ENCODE measurements at places on chromosomes 4 and X. TPM values are rescaled to one million over a fixed set of nuclear protein-coding genes. Genes with fewer than 3 reads are reported as not detected.

DNA sequence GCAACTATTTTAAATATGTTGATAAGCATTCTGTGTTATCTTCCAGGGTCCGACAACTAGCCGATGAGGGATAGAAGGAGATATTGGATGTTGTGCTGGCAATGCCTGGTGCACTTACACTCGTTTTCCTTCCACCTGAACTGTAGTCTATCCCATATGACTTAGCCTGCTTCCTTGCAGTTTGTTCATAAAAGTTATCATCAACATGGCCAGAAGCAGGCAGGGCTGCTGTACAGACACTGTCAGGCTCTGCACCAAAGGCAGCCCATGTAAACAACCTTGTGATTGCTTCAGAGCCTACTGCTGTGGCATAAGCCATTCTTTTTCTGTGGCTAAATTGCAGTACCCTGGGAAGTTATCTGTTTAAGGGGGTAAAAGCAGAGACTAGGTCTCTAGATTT, 1.6 kb downstream of the MAPK10 start:
- no peak overlapping the region for H3K27ac ChIP-seq
- H3K27me3 ChIP-seq, result no peaks in the 10 kb centered on the region
- no peaks in the 10 kb centered on the region for H3K36me3 ChIP-seq
- peaks cover 25% of the 10 kb centered on the region for H3K4me1 ChIP-seq
- DNase-seq, result no peak
- H3K4me3 ChIP-seq, result no peak overlapping the region

Gene PPEF2
- not detected for total RNA-seq

DNA sequence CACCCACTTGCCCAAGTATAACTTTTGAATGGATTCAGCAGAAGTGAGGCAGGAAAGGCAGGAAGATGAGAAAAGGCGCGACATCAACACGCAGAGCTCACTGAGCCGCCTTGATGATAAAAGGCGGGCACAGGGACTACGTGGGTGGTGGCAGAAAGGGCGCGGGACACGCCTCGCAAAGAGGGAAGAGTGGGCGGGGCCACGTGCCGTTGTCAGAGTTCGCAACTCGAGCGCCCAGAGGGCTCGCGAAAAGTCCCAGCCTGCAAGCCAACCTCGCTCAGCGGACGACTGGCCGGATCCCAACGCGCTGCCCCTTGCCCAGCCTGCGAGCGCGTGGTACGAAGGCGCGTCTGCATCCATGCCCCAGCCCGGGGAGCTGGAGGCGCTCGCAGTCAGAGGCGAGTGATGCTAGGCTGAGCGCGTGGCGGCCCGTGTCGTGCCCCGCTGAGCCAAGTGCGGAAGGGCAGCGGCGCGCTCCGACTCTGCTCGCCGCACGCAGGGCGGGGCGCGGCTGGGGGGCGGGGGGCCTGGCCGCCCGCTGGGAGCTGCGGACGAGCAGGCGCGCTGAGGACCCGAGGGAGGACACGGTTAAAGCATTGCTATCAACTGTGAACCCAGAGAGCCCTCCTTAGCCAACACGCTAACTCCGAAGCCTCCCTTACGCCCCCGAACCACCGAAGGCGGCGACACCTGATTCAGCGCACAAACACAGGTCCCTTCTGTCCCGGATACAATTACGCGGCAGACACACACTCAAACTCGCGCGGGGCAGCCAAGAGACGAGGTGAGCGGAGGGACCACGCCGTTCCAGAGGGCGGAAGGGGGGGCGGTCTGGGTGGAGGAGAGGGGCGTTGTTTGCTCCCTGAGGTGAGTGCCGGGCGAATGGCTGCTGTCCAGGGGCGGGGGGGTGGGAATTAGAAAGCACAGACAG, at the start of gene UGT8:
TSS of gene UGT8 (plus strand) at position 617 of the 931 bp plus-strand sequence. CDS start 24,074 bp downstream, outside the sequence.
- no peak within 1 kb of the TSS for H3K27ac ChIP-seq
- peaks cover 53% of the 10 kb centered on the region for H3K27me3 ChIP-seq
- peak within 1 kb of the TSS; percentile 73 for H3K4me3 ChIP-seq
- H3K4me1 ChIP-seq, result peaks cover 16% of the 10 kb centered on the region
- DNase-seq, result peak; percentile 90
- no peaks in the 10 kb centered on the region for H3K36me3 ChIP-seq

DNA sequence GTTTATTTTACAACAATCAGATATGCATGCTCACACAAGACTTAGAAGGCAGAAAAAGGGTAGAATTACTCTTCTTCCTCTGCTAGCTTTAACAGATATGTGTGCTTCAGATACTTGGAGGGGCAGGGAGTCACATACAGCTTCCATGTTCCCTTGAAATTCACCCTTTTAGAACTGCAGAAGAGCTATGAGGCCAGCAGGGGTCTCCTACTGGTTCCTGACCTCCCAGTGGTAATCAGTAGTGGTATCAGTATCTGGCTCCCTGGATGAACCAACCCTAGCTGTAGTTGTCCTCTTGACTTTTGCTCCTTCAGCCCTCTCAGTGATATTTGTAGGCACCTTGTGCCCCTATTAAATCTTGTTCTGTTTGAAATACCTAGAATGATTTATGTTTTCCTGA, 81.5 kb downstream of the RCHY1 start:
- no peak overlapping the region for H3K27ac ChIP-seq
- no peak for DNase-seq
- H3K4me1 ChIP-seq, result no peaks in the 10 kb centered on the region
- no peaks in the 10 kb centered on the region for H3K36me3 ChIP-seq
- H3K4me3 ChIP-seq, result no peak overlapping the region
- H3K27me3 ChIP-seq, result peaks cover 13% of the 10 kb centered on the region

Gene SMIM10L2A
- total RNA-seq, result 0.40 TPM

- no peak for DNase-seq
- no peaks in the 10 kb centered on the region for H3K4me1 ChIP-seq
- no peaks in the 10 kb centered on the region for H3K36me3 ChIP-seq
- H3K27ac ChIP-seq, result no peak overlapping the region
- H3K4me3 ChIP-seq, result no peak overlapping the region
Observed at GRCh38 chrX:17836830-17837229, 24.3 kb downstream of the RAI2 start.

Gene DGAT2L6
- total RNA-seq, result not detected

DNA sequence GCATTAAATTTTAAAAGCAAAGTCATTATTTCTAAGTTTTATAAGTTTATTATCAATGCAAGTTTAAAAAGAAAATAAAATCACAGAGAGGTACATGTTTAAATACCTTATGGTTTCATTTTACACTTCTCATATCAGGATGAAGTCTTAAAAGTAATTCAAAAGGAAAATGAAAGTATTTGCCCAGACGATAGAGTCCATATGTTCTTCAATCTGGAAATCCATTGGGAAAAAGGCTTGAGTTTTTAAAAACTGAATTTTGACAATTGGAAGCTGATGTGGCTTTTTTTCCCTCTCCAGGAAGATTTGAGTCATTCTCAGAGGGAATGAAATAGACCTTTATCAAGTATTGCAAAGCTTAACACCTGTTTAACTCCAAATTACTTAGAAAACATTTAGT, 37.1 kb downstream of the MAB21L2 start:
- peaks cover 5% of the 10 kb centered on the region for H3K4me1 ChIP-seq
- no peak overlapping the region for H3K4me3 ChIP-seq
- no peak overlapping the region for H3K27ac ChIP-seq
- no peak for DNase-seq
- no peaks in the 10 kb centered on the region for H3K36me3 ChIP-seq
- no peaks in the 10 kb centered on the region for H3K27me3 ChIP-seq

DNA sequence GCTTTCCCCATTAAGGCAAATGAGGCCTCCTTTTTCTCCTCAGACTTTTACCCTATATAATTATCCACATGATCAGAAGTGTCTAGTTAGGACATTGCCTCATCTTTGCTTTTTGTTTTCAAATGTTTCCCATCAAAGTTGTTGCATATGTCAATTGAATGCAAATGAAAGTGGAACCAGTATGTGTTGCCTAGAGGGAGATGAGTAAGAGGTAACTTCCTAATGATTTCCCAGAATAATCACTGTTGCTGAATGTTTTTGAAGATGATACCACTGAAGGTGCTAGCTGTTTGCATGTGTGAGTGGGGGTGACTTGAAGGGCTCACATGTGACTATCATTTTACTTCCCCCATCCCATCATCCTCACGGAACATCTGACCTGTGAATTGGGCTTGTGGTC, 33.9 kb downstream of the PAK3 start:
- H3K4me1 ChIP-seq, result no peaks in the 10 kb centered on the region
- no peak for DNase-seq
- H3K27ac ChIP-seq, result no peak overlapping the region
- H3K27me3 ChIP-seq, result no peaks in the 10 kb centered on the region

DNA sequence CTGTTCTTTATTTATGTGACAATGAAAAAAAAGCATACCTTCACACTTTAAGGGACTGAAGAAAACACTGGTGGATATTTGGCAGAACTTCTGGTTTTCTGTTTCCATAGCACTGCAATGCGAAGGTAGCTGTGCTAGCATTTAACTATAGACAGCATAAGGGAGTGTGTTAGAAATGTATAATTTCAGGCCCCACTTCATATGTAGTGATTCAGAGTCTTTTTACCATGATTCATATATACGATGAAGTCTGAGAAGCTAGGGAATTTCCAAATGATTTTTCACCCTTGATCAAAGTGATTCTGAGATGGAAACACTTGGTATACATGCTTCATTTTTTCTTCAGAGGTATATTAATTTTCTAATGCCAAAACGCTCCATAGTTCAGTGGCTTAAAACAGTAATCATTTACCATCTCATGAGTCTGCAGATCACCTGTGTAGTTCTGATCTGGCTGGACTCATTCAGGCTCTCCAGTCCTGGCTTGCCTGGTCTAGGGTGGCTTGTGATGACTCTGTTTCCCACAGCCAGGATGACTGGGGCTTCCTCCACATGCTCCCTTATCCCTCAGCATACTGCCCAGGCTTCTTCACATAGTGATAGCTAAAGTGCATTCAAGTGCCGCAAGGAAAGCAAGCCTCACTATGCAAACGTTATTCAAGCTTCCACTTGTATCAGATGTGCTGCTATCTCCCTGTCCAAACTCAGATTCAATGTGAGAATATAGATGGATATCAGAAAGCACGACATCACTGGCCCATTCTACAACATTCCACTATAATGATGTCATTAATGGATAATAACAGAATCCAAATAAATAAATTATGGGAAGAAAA, 790.1 kb downstream of the TECRL start:
- H3K27ac ChIP-seq, result no peak overlapping the region
- H3K4me1 ChIP-seq, result no peaks in the 10 kb centered on the region
- no peak overlapping the region for H3K4me3 ChIP-seq
- DNase-seq, result no peak
- H3K27me3 ChIP-seq, result peaks cover 11% of the 10 kb centered on the region

DNA sequence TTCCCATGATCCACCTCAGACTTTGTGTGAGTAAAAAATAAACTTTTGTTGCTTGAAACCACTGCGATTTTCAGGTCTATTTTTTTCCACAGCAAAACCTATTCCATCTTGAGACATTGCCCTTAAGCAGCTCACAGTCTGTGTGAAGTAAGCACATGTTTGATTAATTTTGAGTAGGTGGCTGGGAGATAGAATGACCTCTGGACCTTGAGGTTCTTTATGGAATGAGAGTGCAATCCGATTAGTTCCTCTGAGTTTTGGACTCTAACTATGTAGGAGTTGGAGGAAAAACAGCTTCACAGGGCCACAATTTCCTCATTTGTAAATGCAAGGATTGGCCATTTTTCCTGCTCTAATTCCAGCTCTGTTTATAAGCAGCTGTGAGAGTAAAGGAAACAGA, 234.1 kb upstream of the IGFBP7 start:
- no peak for DNase-seq
- no peaks in the 10 kb centered on the region for H3K36me3 ChIP-seq
- H3K27ac ChIP-seq, result no peak overlapping the region
- H3K27me3 ChIP-seq, result peaks cover 3% of the 10 kb centered on the region

DNA sequence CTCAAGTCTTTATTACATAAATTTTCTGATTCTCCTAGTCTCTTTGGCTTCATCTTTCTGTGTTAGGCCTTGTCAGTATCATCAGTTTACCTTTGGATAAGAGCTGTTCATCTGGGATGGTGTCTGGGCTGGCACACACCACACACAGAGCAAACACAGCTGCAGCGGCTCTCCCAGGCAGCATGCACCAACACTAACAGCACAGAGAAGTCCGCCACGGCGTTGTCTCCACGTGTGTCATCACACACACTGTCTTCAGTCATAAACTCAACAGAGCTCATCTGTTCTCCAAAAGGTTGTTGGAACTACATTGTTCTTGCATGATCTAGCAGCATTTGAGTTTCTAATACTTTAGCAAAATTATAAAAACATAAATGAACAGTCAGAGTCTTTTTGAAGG, 851.9 kb upstream of the FRG1 start:
- H3K4me1 ChIP-seq, result peaks cover 13% of the 10 kb centered on the region
- H3K27ac ChIP-seq, result no peak overlapping the region
- DNase-seq, result no peak
- H3K4me3 ChIP-seq, result no peak overlapping the region
- H3K27me3 ChIP-seq, result no peaks in the 10 kb centered on the region

GRCh38 chrX:137052643-137053235, 18.9 kb upstream of the GPR101 start:
- peaks cover 7% of the 10 kb centered on the region for H3K4me1 ChIP-seq
- no peak overlapping the region for H3K27ac ChIP-seq
- H3K4me3 ChIP-seq, result peak overlapping the region; percentile 70
- peaks cover 17% of the 10 kb centered on the region for H3K27me3 ChIP-seq
- H3K36me3 ChIP-seq, result no peaks in the 10 kb centered on the region
- DNase-seq, result no peak

Gene GAGE12H
- not detected for total RNA-seq

Gene TCEAL9
- 87.0 TPM for total RNA-seq

Gene CCDC158
- total RNA-seq, result not detected

Gene TKTL2
- not detected for total RNA-seq

DNA sequence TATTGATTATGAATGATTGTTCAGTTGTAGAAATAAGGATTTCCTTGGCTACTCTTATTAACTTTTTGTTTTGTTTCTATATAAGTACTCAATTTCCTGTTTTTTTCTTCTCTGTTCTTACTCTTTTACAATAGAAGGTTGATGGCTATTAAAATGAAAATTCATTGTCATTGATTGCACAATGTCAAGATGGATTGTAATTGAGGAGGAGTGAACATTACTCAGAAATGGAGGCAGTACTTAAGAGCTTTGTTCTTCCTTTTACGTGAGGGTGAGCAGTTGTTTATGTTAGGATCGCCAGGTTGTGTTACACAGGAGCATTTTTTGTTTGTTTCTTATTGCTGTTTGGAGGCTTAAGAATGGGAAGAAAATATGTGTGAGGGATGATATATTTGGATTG, 2062.4 kb downstream of the ARAP2 start:
- no peak overlapping the region for H3K27ac ChIP-seq
- no peak for DNase-seq
- H3K4me3 ChIP-seq, result no peak overlapping the region
- no peaks in the 10 kb centered on the region for H3K36me3 ChIP-seq
- no peaks in the 10 kb centered on the region for H3K27me3 ChIP-seq

Gene PAGE2
- not detected for total RNA-seq

- H3K27ac ChIP-seq, result no peak overlapping the region
- no peaks in the 10 kb centered on the region for H3K36me3 ChIP-seq
- peaks cover 2% of the 10 kb centered on the region for H3K27me3 ChIP-seq
Observed at GRCh38 chr4:174865418-174865985, 36.5 kb upstream of the GLRA3 start.

- no peak overlapping the region for H3K4me3 ChIP-seq
- peaks cover 4% of the 10 kb centered on the region for H3K36me3 ChIP-seq
- H3K27me3 ChIP-seq, result no peaks in the 10 kb centered on the region
- no peak overlapping the region for H3K27ac ChIP-seq
Observed at GRCh38 chrX:15739886-15740285, 1.8 kb downstream of the CA5B start.
